Stimulated activated CD4-positive, alpha-beta T cell treated with anti-CD3 and anti-CD28 coated beads, Interleukin-1b, Interleukin-23, amount 100 ng/mL, for 1 hour (primary cell): ENCODE measurements at places on chromosomes 3 and 15.

DNA sequence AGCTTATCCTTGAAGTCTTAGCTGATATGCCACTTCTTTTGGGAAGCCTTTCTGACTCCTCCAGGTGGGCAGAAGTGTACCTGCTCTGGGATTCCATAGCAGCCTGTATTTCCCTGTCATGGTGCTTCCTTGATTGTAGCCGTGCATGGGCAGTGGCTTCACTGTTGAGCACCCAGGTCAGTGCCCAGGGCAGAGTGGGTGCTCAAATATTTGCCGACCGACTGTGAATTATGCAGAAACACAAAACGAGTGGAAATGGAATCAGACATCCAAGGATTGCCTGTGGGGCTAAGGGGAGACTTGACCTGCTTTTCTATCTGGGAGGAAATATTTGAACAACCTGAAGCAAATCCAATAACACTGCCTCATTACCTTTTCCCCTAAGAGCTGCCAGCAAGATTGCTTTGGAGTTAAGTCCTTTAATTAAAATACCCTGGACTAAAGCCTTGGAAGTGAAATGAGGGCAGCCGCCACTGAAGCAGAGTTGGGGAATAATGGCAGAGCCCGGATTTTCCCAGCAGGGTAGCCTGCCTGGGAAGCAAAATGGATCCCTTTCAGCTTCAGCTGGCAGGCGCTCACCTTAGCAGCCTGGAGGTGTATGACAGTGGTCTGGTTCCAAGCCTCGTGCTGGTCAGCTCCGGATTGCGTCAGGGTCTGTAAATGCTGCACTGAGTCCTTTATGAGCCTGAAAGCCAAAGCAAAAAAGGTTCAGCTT is 14.9 kb downstream of the ACOX2 start:
- no peak for DNase-seq

- DNase-seq = no peak
These were observed 241.1 kb downstream of the ZNF621 start for GRCh38 chr3:40765884-40766283.

GRCh38 chr3:112643621-112644240 is 2.8 kb upstream of the CCDC80 start:
- no peak for DNase-seq

- DNase-seq = no peak
These were observed 94.6 kb upstream of the CTDSPL start for GRCh38 chr3:37766797-37767776.

DNA sequence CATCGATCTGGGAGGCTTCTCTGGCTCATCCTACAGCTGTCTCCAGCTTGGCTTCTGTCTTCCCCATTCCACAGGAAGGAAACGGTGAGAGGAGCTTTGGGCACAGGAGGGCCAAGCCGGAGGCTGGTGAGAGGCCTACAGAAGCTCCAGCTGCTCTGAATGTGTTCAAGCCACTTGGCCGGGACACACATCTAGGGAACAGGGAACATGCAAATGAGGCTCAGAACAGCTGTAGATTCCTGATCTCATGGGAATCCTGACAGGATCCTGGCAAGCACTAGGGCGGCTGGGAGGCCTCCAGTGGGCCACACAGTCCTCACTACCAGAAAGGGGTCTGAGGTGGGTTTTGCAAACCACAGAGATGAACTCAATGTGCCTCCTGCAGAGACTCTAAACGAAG is 13.7 kb downstream of the SEMA5B start:
- no peak for DNase-seq

DNA sequence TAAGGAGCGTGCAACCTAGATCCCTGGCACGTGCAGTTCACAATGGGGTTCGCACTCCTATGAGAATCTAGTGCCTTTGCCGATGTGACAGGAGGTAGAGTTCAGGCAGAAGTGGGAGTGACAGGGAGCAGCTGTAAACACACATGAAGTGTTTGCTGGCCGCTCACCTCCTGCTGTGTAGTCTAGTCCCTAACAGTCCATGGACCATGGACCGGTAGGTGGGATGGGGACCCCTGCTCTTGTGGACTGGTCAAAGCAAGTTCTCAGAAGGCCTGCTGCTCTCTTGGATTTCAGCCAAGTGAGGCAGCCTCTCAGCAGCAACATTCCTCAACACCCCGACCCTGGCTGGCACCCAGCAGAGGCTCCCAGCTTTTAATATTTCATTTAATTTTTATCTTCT is 58.2 kb upstream of the SNRPA1 start:
- no peak for DNase-seq

DNA sequence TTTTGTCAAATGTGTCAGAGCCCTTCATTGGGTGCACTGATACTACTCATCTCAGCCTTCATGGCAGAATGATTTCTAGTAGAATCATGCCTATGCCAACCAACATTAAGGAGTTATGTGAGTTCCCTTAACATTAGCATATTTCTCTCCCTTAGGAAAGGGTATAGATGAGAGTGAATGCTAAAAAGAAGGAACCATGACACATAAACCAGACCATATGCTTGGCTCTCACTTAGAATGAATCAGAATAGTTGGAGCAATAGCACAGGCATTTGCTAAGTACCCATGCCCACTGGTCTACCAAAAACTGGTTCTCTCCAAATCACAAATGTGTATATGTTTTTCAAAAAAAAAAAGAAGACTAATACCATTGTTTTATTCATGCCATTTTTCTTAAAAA is 51.1 kb downstream of the STRIT1 start:
- no peak for DNase-seq

DNA sequence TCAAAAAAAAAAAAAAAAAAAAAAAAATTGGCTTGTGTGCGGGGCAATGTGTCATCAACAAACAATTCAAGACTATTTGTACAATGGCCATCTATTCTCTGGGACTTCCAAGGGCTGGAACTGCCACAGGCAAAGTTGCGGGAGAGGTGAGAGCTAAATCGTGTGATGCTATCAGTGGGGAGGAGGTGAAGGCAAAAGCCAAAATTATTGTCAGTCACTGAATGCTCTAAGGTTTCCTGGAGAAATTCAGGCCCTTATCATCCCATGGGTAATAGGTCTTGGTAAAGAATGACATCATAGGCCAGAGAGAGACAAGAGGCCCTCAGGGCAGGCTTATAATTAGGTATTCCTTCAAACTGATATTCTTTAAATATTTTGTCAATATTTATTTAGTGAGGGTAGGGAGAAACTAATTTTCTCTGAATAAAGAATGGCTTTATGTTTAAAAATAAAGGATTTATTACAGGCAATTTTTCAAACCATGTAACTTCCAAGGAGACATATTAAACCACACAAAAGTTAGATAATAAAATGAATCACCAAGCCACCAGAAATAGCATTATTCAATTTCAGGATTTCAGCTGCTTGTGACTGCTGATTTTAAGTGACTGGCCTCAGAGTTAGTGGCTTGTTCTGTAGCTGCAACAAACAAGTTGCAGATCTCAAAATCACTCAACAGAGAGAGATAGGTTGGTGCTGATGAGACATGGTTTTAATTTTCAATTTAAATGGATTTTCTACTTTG is 226.3 kb upstream of the MRPL3 start:
- DNase-seq = no peak

GRCh38 chr15:27342991-27343390 is 372.0 kb downstream of the GABRG3 start:
- no peak for DNase-seq

- DNase-seq = no peak
These were observed 45.0 kb downstream of the COPS2 start for GRCh38 chr15:49110158-49110944.

DNA sequence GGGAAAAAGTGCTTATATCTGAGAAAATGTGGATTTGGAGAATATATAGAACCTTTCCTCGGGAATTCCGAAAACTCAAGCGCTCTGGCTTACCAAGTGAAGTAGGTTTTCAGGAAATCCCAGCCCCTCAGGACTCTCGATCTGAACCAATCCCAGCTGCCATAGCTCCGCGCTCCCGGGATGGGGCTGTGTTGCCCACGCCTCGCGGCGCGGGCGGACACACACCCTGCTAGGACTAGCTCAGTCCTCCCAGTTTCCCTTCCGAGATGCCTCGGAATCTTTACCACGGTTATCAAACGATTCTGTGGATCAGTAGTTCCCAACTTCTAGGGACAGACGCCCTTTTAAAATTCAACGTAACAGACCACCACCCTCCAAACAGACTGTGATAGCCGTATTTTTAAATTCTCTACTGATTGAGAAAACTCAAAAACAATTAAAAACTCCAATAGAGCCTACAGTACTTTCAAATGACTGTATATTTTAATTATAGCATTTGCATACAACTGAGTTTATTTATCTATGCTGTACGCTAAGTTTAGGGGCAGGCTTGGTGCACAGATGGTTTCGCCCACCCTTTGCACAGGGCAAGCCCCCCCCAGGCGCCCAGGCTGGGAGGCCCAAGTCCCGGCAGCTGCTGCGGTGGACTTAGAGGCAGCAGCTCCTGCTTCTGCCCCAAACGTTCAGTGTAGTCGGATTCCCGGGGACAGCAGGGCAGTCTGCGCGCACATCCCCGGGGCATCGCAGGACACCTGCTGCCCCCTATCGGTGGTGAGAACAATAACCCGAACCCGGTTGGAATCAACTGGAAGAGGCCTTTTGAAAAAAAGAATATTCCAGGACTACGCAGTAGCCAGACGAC is 52.3 kb downstream of the CCDC54 start:
- DNase-seq = peak; percentile 17

GRCh38 chr15:41773332-41773728 is 954 bp upstream of the MAPKBP1 start:
- no peak for DNase-seq

DNA sequence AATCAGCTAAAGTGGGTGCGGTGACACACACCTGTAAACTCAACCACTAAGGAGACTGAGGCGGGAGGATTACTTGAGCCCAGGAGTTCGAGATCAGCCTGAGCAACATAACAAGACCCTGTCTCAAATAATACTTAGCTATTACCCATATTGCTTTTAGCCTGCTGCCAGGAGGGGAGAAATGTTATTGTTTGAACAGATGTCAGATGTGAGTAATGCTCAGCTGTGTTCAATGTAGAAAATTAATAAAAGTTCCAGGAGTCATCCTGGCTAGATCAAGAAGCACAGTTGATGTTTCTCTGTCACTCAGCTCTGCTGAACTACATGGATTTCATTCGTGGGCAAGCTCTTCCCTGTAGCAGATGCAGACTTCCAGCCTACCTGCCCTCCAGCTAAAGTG is 22.2 kb downstream of the LSM3 start:
- DNase-seq = no peak

GRCh38 chr3:4643904-4644547 is 150.9 kb downstream of the ITPR1 start:
- no peak for DNase-seq

- no peak for DNase-seq
These were observed 8.1 kb upstream of the DLG1 start for GRCh38 chr3:197306374-197307086.

DNA sequence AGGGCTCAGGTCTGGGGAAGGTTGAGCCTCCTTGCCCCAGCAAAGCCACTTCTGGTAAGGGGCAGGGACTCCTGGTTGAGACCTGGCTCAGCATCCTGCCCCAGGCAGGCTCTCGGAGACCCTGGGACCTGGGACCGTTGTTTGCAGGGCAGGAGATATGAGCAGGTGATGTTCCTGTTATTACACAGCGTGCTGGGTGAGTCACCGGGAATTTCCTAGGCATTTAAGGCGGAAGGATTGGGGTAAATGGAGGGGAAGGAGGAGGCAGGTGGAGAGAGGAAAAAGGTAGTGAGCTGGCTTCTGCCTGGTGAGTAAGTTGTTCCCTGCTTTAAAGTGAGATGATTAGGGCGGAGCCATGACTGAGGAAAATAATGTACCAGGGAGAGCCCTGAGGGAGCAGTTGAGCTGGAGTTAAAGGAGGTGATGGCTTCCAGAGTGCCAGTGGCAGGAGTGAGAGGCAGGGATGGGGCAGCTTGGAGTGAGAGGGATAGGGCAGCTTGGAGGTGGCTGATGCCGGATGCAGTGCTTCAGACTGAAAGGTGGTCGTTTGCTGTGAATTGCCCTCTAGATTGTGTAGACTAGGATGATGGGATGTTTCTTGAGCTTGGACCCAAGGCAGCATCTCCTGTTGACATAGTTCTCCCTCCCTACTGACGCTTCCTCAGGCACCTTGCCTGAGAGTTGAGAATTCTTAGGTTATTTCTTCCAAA is 79.4 kb downstream of the AAGAB start:
- DNase-seq = no peak

DNA sequence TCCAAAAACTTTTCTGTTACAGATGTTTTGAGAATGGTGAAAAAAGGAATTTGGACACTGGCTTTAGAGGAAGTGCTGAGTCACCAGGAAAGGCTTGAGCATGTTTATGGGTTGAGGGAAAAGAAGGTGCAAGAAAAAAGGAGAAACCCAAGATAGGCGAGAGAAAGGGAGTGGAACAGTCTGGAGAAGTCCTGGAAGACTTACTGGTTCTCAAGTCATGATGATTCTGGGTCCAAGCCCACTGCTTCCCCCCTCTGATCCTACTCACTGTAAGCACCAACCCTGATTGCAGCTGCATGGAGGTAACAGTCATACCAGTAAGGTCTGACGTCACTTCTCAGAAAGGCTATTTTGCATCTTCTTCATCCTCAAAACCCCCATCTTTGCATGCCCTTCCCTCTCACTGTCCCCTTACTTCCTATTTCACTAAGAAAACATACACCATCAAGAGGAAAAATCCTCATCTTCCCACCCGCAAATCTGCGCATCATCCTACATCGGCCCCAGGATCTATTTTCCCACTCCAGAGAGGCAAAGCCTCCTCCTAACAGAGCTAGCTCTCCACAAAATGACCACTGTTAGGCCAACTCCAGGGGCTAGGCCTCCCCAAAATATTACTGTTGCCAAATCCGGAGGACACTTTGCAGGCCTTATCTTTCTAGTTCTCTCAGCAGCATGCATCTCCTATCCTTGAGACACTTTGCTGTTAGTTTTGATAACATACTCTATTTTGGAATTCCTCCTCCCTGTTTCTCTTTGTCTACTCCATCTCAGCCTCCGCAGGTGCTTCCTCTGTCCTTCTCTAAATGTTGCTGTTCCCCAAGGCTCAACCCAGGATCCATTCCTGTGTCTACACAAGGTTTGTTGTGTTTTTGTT is 3.2 kb upstream of the ATP13A3 start:
- DNase-seq = no peak

- DNase-seq = no peak
These were observed 550 bp downstream of the RPP25 start for GRCh38 chr15:74955796-74956647.

- no peak for DNase-seq
These were observed 80.7 kb downstream of the MBNL1 start for GRCh38 chr3:152349392-152349791.

DNA sequence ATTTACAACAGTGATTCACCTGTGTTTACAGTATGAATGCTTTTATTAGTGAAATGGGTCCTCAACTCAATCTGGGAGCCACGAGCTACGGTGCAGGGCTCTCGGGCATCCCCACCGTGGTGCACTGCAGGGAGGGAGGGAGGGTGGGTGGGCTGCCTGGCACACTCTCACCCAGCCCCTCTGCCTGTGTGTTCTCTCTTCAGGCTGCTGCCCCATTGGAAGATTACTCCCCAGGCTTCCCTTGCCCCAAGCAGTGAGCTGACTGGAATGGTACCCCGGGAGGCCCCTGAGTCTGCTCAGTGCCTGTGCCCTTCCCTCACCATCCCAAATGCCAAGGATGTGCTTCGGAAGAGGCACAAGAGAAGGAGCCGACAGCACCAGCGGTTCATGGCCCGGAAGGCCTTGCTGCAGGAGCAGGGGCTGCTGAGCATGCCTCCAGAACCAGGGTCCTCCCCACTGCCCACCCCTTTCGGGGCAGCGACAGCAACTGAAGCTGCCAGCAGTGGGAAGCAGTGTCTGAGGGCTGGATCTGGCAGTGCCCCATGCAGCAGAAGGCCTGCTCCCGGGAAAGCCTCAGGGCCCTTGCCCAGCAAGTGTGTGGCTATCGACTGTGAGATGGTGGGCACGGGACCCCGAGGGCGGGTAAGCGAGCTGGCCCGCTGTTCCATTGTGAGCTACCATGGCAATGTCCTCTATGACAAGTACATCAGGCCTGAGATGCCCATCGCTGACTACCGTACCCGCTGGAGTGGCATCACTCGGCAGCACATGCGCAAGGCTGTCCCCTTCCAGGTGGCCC is 5.0 kb downstream of the AEN start:
- no peak for DNase-seq
